COR-L47 (cell line): ENCODE measurements at places on chromosomes 4 and X.

- DNase-seq, result no peak
Measured at GRCh38 chr4:71303850-71304249, 35.0 kb upstream of the SLC4A4 start.

- no peak for DNase-seq
Measured at GRCh38 chr4:164212134-164212533, 541.8 kb upstream of the SMIM31 start.

GRCh38 chr4:56863441-56864139 is 42.1 kb upstream of the SPINK2 start:
- DNase-seq, result no peak

- no peak for DNase-seq
Measured at GRCh38 chr4:7233601-7234000, 41.3 kb downstream of the SORCS2 start.

DNA sequence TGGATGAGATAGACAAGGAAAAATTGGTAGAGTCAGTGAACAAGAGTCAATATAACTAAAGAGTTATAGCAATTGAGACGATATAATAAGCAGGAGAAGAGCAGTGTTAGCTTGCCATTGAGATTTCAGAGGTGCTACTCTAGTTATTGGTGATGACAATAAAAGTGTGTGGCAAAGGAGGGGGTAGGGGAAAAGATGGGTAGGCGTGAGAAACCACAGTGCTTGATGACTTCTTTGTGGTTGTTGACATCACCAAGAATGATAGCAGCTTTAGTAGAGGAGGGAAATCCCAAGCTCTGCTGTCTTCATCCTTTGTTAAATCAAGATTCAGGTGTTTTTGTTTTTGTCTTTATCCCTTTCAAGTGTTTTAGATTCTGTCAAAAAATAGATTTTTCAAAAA is 179.9 kb upstream of the PPP3CA start:
- no peak for DNase-seq

DNA sequence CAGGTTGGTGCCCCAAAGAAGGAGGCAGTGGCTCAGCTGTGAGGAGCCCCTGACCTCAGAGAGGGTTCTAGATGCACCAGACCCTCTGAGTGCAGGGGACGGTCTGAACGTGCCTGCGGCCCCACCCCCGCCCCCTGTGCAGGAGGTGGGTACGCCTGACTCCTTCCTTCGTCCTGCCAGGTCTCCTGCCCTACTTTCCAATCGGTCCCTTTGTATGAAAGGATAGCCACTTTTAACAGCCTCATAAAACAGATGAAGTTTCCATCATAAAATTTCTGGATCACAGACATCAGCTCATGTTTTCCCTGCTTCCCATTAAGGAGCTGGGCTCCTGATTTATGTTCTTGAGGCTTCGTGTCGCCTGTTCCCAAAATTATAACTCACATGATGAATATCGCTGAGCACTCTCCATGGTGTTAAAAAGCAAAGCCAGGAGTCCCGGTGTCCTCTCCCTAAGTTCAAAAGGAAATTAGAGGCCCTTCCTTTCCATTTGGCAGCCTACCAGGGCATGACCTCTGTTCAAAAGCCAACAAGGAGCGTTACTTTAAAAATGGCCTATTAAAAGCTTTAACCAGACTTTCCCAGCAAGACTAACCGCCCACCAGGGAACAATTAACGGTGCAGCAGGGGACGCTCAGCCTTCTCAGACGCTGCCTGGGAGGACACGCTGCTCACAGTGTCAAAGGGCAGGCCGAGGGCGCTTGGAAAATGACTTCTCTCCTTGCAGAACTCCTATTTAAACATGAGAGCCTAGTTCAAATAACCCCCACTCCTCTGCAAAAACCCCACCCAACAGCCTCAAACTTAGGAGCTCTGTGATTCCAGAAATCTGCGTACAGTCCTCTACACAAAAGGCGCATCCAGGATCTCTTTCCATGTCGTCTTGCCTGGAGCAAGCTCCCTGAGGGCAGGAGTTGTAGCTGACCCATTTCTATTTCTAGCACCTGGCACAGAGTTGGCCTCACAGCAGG is 181.9 kb downstream of the AFAP1 start:
- no peak for DNase-seq

GRCh38 chr4:95627709-95628108 is 78.9 kb upstream of the UNC5C start:
- no peak for DNase-seq

DNA sequence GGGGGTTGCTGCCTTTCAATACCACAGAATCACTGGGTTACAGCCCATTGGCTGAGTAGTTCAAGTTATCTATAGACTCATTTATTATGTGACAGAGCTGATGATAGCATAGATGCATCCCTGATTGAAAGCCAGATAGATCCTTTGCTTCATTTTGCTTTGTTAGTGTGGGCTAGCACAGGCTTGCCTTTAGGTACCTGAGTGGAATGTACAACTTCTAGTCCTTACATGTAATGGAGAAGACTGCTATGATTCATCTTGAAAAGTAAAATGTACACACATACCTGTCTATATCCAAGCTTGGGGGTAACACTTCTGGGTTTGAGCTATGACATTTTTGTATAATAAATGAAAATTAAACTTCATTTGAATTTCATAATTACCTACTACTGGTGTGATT is 226.0 kb upstream of the FTHL17 start:
- DNase-seq, result no peak
